ENCODE measurements at places on chromosomes 5 and 9. TPM values are rescaled to one million over a fixed set of nuclear protein-coding genes. Genes with fewer than 3 reads are reported as not detected.

The PIP5K1B gene
- not detected for total RNA-seq

The BARHL1 gene
- total RNA-seq = not detected

The QRFP gene
- not detected for total RNA-seq

The BTNL8 gene
- total RNA-seq = not detected

The CCL28 gene
- total RNA-seq = 0.09 TPM

The BAAT gene
- 0.23 TPM for total RNA-seq

The IFNB1 gene
- not detected for total RNA-seq

The FBLL1 gene
- 0.08 TPM for total RNA-seq

The NOXA1 gene
- total RNA-seq = 1.5 TPM

The NNT gene
- 11.7 TPM for total RNA-seq

The TRPM3 gene
- not detected for total RNA-seq

The ITK gene
- not detected for total RNA-seq

The FOXD4L5 gene
- total RNA-seq = not detected

The TMEM171 gene
- 6.8 TPM for total RNA-seq

The KYAT1 gene
- total RNA-seq = 11.2 TPM

The NUTM2G gene
- total RNA-seq = not detected

The RLN2 gene
- total RNA-seq = 0.52 TPM

The CFAP77 gene
- total RNA-seq = 0.19 TPM

The LCN15 gene
- not detected for total RNA-seq
